Activated T-cell treated with anti-CD3 and anti-CD28 coated beads, Interleukin-2, amount 50 U/mL, for 72 hours (primary cell): ENCODE measurements at places on chromosomes 7 and 10. TPM values are rescaled to one million over a fixed set of nuclear protein-coding genes. Genes with fewer than 3 reads are reported as not detected.

GRCh38 chr10:101839416-101840063 lies 4.1 kb downstream of the KCNIP2 start:
- peaks cover 24% of the 10 kb centered on the region for H3K27me3 ChIP-seq
- no peak overlapping the region for H3K27ac ChIP-seq
- H3K4me3 ChIP-seq = peak overlapping the region; percentile 85
- H3K4me1 ChIP-seq = peaks cover 65% of the 10 kb centered on the region
- H3K36me3 ChIP-seq = no peaks in the 10 kb centered on the region

DNA sequence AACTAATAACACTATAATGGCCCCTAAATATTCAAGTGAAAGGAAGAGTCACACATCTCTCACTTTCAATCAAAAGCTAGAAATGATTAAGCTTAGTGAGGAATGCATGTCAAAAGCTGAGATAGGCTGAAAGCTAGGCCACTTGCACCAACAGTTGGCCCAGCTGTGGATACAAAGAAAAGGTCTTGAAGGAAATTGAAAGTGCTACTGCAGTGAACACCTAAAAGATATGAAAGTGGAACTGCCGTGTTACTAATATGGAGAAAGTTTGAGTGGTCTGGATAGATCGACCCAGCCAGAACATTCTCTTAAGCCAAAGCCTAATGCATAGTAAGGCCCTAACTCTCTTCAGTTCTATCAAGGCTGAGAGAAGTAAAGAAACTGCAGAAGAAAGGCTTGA lies 12.1 kb upstream of the SNX13 start:
- DNase-seq = peak; percentile 55
- peaks cover 35% of the 10 kb centered on the region for H3K4me1 ChIP-seq
- H3K4me3 ChIP-seq = peak overlapping the region; percentile 46

The PAPOLB gene
- total RNA-seq = 0.05 TPM

DNA sequence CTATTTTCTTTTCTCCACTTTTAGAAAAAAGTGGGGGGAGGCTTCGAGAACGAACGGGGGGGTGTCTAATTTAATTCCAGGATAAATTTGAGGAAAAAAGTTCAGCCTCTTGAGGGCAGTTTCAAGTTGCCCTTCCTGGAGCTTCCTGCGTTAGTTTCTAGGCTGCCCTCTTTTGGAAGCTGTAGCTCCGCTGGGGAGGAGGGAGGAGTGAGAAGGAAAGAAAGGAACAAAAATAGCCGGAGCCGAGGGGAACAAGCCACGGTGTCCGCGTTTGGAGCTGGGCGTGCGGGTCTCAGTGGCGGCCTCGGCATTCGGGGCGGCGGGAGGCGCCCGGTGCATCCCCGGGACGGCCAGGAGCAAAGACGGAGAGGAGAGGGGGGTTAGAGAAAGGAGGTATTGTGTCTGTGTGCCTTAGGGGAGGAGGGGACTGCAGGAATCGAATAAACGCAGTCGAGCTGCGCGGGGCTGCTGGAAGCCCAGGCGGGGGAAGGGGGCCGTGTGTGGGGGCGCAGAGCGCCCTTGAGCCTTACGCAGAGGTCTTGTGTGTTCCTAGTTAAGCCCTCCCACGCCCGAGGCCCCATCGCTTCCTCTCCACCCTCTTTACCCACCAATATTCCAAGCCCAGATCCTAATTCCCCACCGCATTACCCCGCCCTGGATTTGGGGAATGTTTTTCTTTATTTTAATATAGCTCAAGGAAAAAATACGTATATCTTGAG lies 2.0 kb upstream of the TNRC18 start:
- peaks cover 41% of the 10 kb centered on the region for H3K4me1 ChIP-seq
- no peaks in the 10 kb centered on the region for H3K36me3 ChIP-seq
- peak overlapping the region; percentile 67 for H3K27ac ChIP-seq
- peak; percentile 8 for DNase-seq

The ABHD11 gene
- total RNA-seq = 10.2 TPM

DNA sequence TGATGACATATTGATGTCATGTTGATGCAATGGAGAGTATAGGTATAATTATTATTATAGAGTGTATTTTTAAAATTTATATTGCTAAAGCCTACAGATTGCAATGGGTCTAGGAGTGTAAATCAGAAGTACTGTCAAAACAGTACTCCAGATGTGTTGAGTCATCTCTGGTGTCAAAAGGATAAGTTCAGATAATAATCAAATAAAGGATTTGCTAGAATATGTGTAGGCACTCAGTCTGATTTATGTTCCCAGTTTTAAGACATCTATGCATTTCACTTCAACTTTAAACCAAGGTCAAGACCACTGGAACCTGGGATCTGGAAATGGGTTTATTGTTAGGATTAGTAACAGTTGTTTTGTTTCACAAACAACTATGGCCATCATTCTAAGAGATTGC lies 342.3 kb upstream of the BMPER start:
- DNase-seq = no peak
- H3K36me3 ChIP-seq = no peaks in the 10 kb centered on the region
- H3K27me3 ChIP-seq = no peaks in the 10 kb centered on the region
- H3K27ac ChIP-seq = no peak overlapping the region
- H3K4me1 ChIP-seq = no peaks in the 10 kb centered on the region
- no peak overlapping the region for H3K4me3 ChIP-seq

The TRPV6 gene
- total RNA-seq = not detected

DNA sequence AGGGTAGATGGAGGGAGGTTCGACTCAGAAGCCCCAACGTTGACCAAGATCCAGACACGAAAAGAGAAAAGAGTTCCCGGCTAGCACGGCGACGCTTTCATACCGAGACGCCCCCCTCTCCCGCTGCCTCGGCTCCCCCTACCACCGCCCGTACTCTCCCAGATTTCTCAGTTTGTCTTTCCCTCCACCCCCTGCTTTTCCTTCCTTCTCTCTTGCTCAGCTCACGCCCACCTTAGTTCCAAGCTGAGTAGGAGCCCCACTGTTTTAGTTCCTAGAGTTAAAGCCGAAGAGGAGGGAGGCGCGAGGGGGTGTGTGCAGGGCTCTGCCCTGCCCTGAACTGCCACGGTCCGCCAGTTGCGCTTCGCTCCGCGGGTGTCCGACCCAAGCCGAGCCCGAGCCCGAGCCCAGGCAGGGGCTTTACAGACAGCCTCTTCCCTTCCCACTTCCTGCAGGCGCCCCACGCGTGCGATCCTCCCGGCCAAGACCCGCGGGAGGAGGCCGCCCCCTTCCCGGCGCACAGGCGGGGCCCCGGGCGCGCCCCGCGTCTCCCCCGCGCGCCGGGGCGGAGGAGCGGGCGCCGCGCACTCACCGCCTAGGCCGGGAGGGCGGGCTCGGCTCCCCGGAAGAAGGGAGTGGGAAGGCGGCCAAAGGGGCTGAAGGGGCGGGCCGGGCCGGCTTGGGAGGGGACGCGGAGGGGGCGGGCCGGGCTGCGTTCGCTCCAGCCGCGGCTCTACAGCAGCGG lies at the start of gene EPHB6:
Gene EPHB6 (plus strand): TSS at position 705 of the 742 bp plus-strand sequence. CDS start 8,152 bp downstream, outside the sequence.
- peak within 1 kb of the TSS; percentile 25 for H3K27ac ChIP-seq
- H3K27me3 ChIP-seq = peaks cover 4% of the 10 kb centered on the region
- peaks cover 1% of the 10 kb centered on the region for H3K36me3 ChIP-seq
- H3K4me3 ChIP-seq = peak within 1 kb of the TSS; percentile 98

- peaks cover 36% of the 10 kb centered on the region for H3K4me1 ChIP-seq
- H3K27ac ChIP-seq = no peak overlapping the region
- H3K27me3 ChIP-seq = peaks cover 6% of the 10 kb centered on the region
- DNase-seq = no peak
- no peak overlapping the region for H3K4me3 ChIP-seq
Measured at GRCh38 chr7:31027161-31027965, 24.7 kb upstream of the ADCYAP1R1 start.

DNA sequence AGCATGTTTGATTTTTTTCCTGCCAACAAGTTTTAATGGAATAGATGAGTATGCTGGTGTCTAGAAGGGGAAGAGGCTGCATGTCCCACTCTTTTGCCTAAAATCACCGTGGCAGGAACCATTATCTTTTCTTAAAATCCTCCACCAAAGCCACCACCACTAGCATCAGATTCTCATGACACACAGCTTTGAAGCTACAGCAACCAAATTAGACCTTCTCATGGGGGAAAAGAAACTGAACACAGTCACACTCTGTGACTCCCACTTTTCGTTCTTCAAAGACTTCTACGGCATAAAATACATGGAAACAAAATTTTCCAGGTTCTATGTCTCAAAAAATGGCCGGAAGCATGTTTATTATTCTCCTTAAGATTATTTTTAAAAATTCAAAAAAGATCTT lies 81.8 kb downstream of the SGMS1 start:
- H3K27ac ChIP-seq = peak overlapping the region; percentile 70
- no peak for DNase-seq
- H3K36me3 ChIP-seq = peaks cover under 1% of the 10 kb centered on the region
- peak overlapping the region; percentile 68 for H3K4me3 ChIP-seq
- H3K4me1 ChIP-seq = peaks cover 78% of the 10 kb centered on the region

- DNase-seq = no peak
- H3K27ac ChIP-seq = no peak overlapping the region
- H3K27me3 ChIP-seq = no peaks in the 10 kb centered on the region
- no peak overlapping the region for H3K4me3 ChIP-seq
Measured at GRCh38 chr10:71343392-71343773, 24.3 kb downstream of the SLC29A3 start.

- no peaks in the 10 kb centered on the region for H3K27me3 ChIP-seq
- peak overlapping the region; percentile 67 for H3K4me3 ChIP-seq
- DNase-seq = peak; percentile 78
- H3K36me3 ChIP-seq = no peaks in the 10 kb centered on the region
Measured at GRCh38 chr10:103745341-103746247, 109.8 kb downstream of the SH3PXD2A start.

DNA sequence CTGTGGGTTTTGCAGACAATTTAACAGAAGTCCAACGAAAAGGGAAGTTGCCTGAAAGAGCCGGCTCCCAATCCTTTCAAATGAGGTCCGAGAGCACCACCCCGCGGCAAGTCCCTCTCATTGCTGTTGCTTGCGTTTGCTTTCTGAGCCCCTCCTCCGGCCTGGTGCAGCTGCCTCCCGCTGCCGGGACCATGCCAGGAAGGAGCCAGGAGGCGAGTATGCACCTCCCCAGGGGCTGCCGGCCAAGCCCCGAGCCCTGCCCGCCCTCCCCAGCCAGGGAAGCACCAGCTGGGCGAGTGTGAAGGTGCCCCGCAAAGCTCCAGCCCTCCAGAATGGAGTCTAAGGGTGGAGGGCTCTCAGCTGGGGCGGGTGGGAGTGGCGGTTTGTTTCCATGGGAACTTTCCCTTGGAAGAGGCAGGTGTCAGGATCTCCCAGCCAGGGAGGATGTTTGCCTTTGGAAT lies 25.8 kb upstream of the PPP2R2D start:
- H3K4me1 ChIP-seq = no peaks in the 10 kb centered on the region
- DNase-seq = peak; percentile 67
- H3K36me3 ChIP-seq = no peaks in the 10 kb centered on the region
- H3K27ac ChIP-seq = no peak overlapping the region
- peaks cover 46% of the 10 kb centered on the region for H3K27me3 ChIP-seq

The XPNPEP1 gene
- total RNA-seq = 75.2 TPM

The CHN2 gene
- 0.91 TPM for total RNA-seq

- no peak overlapping the region for H3K4me3 ChIP-seq
- H3K27me3 ChIP-seq = peaks cover 42% of the 10 kb centered on the region
- H3K4me1 ChIP-seq = no peaks in the 10 kb centered on the region
- no peak for DNase-seq
Measured at GRCh38 chr7:135757719-135758411, 9.3 kb upstream of the FAM180A start.

DNA sequence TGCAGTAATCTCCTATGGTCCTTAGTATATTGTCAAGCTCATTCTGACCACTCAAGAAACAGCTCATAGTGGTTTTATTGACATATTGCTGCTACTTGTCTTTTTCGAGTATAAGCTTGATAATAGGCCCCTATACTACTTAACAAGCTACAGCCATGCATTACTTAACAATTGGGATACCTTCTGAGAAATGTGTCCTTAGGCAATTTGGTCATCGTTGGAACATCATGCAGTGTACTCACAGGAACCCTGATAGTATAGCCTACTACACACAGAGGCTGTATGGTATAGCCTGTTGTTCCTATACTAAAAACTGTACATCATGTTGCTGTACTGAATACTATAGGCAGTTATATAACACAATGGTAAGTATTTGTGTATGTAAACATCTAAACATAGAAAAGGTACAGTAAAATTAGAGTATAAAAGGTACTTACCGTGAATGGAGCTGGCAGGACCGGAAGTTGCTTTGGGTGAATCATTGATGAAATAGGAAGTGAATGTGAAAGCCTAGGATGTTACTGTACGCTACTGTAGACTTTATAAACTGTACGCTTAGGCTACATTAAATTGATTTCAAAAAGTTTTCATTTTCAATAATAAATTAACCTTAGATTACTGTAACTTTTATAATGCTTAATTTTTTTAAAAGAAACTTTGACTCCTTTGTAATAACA lies 160.9 kb downstream of the LRRC4 start:
- peaks cover 52% of the 10 kb centered on the region for H3K4me1 ChIP-seq
- H3K36me3 ChIP-seq = peaks cover 9% of the 10 kb centered on the region
- H3K27ac ChIP-seq = no peak overlapping the region

The MYH16 gene
- not detected for total RNA-seq

GRCh38 chr7:74479066-74479781 lies 25.5 kb downstream of the GTF2IRD1 start:
- H3K27me3 ChIP-seq = peaks cover 14% of the 10 kb centered on the region
- peaks cover 5% of the 10 kb centered on the region for H3K4me1 ChIP-seq
- no peak overlapping the region for H3K4me3 ChIP-seq
- H3K27ac ChIP-seq = no peak overlapping the region

DNA sequence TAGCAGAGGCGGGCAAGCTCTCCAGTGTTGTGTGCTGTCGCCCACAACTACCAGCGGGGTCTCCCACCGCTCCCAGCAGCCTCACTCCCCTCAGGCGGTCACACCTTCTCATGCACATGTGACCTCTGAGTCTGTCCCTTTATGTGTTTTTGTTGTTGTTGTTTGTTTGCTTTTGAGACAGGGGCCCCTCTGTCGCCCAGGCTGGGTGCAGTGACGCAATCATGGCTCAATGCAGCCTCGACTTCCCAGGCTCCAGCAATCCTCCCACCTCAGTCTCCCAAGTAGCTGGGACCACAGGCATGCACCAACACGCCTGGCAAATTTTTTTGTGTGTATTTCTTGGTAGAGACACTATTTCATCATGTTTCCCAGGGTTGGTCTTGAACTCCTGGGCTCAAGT lies 1.5 kb downstream of the CPSF4 start:
- peaks cover 22% of the 10 kb centered on the region for H3K36me3 ChIP-seq
- peaks cover 43% of the 10 kb centered on the region for H3K4me1 ChIP-seq
- peak overlapping the region; percentile 98 for H3K4me3 ChIP-seq
- DNase-seq = no peak
- no peaks in the 10 kb centered on the region for H3K27me3 ChIP-seq

GRCh38 chr10:3397231-3397630 lies 224.6 kb upstream of the PITRM1 start:
- peaks cover 28% of the 10 kb centered on the region for H3K27me3 ChIP-seq
- no peak for DNase-seq
- H3K4me1 ChIP-seq = no peaks in the 10 kb centered on the region
- H3K27ac ChIP-seq = no peak overlapping the region

The PTN gene
- total RNA-seq = not detected

- DNase-seq = no peak
- no peak overlapping the region for H3K4me3 ChIP-seq
- no peak overlapping the region for H3K27ac ChIP-seq
- H3K4me1 ChIP-seq = peaks cover 6% of the 10 kb centered on the region
Measured at GRCh38 chr7:33666531-33666930, 238.8 kb upstream of the BMPER start.

The EPHB6 gene
- 13.6 TPM for total RNA-seq

GRCh38 chr10:46046261-46046660 lies at the start of gene MSMB:
MSMB (minus strand) TSS chr10:46046269; CDS start chr10:46046237, 32 bp downstream.
- H3K27me3 ChIP-seq = no peaks in the 10 kb centered on the region
- no peak within 1 kb of the TSS for H3K27ac ChIP-seq
- no peak within 1 kb of the TSS for H3K4me3 ChIP-seq
- H3K4me1 ChIP-seq = no peaks in the 10 kb centered on the region
- no peak for DNase-seq

GRCh38 chr7:12389089-12389700 lies 14.5 kb downstream of the VWDE start:
- peak overlapping the region; percentile 57 for H3K27ac ChIP-seq
- H3K4me3 ChIP-seq = no peak overlapping the region
- H3K4me1 ChIP-seq = no peaks in the 10 kb centered on the region
- no peaks in the 10 kb centered on the region for H3K27me3 ChIP-seq
- peak; percentile 41 for DNase-seq

The FUOM gene
- total RNA-seq = 17.1 TPM
